T-helper 2 cell treated with Interferon-gamma antibody and Interleukin-4, amounts not matched to agents 5 μg/mL and 100 μg/mL, for 36 hours (primary cell): ENCODE measurements at places on chromosomes 7 and 10.

- H3K4me3 ChIP-seq, result no peak overlapping the region
- peaks cover 11% of the 10 kb centered on the region for H3K36me3 ChIP-seq
- H3K27ac ChIP-seq, result no peak overlapping the region
- no peak for DNase-seq
- peaks cover 32% of the 10 kb centered on the region for H3K4me1 ChIP-seq
Measured at GRCh38 chr10:88389456-88389855, 193.7 kb downstream of the RNLS start.

DNA sequence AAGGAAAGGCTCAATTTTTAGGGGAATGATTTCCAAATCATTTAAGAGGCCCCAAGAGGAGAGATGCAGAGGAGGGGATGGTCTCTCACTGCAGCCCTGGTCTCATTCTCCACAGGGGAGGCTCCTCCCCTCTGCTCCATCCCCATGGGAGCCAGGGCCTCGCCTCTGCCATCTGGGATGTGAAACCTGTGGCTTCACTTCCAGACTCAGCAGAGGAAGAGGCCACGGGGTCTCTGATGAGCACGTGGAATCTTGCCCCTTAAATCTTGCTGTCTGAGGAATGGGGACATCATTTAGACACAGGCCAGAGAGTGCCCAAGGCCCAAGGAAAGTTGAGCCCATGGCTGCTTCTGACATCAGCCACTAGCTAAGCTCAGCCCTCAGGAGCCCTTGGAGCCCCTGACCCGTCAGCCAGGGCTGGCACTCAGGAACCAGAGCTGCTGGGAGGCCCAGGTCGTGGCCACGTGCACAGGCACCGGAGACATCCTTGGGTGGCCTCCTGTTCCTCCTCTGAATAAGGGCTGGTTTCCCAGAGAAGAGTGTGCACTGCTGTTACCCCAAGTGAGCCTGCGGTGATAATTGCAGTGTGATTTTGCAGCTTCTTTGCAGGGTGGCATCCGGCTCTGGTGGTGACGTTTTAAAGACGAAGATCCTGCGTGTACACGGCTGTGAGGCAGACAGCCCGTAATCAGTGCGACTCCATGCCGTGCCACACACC lies 50.5 kb downstream of the VIPR2 start:
- H3K36me3 ChIP-seq, result peaks cover 1% of the 10 kb centered on the region
- no peaks in the 10 kb centered on the region for H3K4me1 ChIP-seq
- no peak overlapping the region for H3K27ac ChIP-seq

DNA sequence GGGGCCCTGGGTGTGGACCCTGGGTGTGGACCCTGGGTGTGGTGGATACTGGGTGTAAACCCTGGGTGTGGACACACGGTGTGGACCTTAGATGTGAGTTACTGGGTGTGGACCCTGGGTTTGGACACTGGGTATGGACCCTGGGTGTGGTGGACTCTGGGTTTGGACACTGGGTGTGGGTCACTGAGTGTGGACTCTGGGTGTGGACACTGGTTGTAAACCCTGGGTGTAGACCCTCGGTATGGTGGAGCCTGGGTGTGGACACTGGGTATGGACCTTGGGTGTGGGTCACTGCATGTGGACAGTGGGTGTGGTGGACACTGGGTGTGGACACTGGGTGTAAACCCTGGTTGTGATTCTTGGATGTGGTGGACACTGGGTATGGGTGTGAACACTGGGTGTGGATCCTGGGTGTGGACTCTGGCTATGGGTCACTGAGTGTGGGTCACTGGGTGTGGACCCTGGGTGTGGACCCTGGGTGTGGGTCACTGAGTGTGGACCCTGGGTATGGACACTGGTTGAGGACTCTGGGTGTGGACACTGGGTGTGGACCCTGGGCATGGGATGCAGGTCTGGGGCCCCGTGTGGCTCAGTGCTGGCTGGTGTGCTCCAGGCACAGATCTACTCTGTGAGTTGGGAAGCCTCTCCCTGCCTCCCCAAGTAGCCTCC lies 356.2 kb downstream of the GLRX3 start:
- H3K36me3 ChIP-seq, result no peaks in the 10 kb centered on the region
- H3K4me1 ChIP-seq, result no peaks in the 10 kb centered on the region
- H3K27me3 ChIP-seq, result no peaks in the 10 kb centered on the region
- no peak overlapping the region for H3K4me3 ChIP-seq
- no peak overlapping the region for H3K27ac ChIP-seq

- no peaks in the 10 kb centered on the region for H3K4me1 ChIP-seq
- no peak overlapping the region for H3K4me3 ChIP-seq
- H3K27me3 ChIP-seq, result no peaks in the 10 kb centered on the region
- H3K36me3 ChIP-seq, result no peaks in the 10 kb centered on the region
- no peak overlapping the region for H3K27ac ChIP-seq
Measured at GRCh38 chr10:59373071-59373470, 10.7 kb upstream of the FAM13C start.

DNA sequence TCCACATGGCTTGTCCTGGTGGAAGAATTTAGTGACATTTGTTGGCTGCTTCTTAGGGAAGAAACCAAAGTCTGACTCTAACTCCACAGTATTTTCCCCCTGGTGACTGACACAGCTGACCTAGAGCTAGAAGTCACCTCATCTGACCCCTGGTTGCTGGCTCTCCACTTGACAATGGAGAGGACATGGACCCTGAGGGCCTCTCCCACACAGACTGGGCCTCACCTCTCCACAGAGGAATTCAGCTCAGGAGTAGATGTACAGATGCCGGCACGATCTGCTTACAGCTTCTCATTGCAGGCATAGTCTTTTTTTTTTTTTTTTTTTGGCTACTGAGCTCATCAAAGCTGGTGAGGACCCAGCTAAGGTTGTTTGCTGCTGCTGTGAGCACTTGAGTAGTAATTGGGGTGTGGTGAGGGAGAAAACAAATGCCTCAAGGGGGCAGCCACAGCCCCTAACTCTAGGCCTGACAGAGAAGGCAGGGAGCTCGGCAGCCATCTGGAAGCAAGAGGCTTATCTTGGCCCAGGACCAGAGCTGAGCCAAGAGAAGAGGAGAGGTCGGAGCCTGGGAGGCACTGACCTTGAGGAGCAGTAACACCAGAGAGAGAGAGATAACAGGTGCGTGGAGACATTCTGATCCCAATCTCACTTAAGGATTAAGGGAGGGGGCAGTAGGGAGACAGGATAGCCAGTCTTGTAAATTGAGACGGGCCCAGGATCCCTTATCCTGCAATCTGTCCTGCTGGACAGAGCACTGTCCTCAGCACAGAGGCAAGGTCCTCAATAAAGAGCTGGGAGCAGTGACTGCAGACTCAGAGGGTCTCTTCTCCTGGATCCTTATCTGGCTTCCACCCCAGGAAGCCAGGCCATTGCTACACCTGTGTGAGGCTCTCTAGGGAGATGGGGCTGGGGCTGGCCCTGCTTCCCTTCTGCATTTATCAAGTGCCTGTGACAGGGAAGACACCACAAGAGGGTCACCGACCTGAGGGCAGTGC lies 9.4 kb downstream of the PRSS58 start:
- H3K4me1 ChIP-seq, result no peaks in the 10 kb centered on the region
- no peak overlapping the region for H3K4me3 ChIP-seq
- DNase-seq, result no peak
- no peaks in the 10 kb centered on the region for H3K36me3 ChIP-seq

DNA sequence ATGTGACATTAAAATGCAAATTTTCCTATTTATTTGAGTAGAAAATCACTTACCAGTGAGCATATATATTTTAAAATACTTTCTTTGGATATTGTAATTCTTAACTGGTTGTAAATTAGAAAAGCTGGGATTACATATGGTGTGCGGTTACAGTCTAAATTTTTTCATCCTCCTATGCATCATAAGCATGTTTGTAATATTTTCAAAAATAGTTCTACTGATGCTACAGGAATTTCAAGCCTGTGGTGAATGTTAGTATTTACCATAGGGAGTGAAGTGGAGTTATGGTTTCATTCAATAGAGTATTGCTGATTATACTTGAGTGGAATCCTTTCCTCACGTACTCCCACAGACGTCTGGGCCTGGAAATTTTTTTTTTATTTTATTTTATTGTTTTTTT lies 34.6 kb upstream of the ST7 start:
- H3K36me3 ChIP-seq, result peaks cover 31% of the 10 kb centered on the region
- H3K27ac ChIP-seq, result no peak overlapping the region
- no peak overlapping the region for H3K4me3 ChIP-seq
- no peaks in the 10 kb centered on the region for H3K27me3 ChIP-seq
- no peak for DNase-seq
- no peaks in the 10 kb centered on the region for H3K4me1 ChIP-seq

DNA sequence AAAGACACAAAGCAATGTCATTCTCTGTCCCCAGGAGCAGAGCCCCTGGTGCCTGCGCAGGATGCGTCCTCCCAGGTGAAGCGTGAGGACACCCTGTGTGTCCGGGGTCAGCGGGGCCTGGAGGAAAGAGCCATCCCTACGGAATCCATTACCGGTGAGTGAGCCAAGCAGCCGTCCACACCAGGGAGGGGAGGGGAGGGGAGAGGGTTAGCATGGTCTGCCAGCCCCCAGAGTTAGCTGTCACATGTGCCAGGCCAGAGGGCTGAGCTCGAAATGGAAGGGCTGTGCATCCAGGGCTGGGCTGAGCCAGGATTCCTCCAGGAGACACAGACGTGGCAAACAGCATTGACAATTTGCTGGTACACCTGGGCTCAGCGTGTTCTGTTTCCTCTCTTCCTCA lies 15.2 kb downstream of the ZNF282 start:
- peaks cover 14% of the 10 kb centered on the region for H3K4me1 ChIP-seq
- no peak for DNase-seq
- H3K36me3 ChIP-seq, result peaks cover 70% of the 10 kb centered on the region
- no peaks in the 10 kb centered on the region for H3K27me3 ChIP-seq

- no peaks in the 10 kb centered on the region for H3K4me1 ChIP-seq
- no peaks in the 10 kb centered on the region for H3K27me3 ChIP-seq
- no peak overlapping the region for H3K27ac ChIP-seq
Measured at GRCh38 chr10:65993451-65993850, 932.4 kb upstream of the LRRTM3 start.

DNA sequence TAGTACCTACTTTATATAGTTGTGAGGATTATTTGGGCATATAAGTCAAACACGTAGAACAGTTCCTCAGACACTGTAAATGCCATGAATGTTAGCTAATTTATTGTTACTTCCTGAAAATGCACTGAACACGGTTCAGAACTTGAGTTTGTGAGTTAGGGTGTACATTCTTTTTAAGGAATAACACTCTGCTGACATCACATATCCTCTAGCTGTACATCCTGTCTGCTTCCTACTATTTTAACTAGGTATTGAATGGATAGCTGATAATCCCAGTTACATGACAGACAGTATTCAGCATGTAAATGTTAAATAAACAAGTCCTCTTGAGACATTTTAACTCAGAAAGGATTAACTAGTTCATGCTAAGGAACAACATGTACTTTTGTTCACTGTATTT lies 16.0 kb downstream of the SAMD8 start:
- H3K4me1 ChIP-seq, result peaks cover 7% of the 10 kb centered on the region
- H3K4me3 ChIP-seq, result no peak overlapping the region
- no peaks in the 10 kb centered on the region for H3K27me3 ChIP-seq
- H3K27ac ChIP-seq, result no peak overlapping the region
- H3K36me3 ChIP-seq, result peaks cover 14% of the 10 kb centered on the region
- DNase-seq, result no peak

- H3K27me3 ChIP-seq, result no peaks in the 10 kb centered on the region
- H3K4me3 ChIP-seq, result no peak overlapping the region
- peaks cover 14% of the 10 kb centered on the region for H3K4me1 ChIP-seq
- H3K27ac ChIP-seq, result no peak overlapping the region
- peaks cover 74% of the 10 kb centered on the region for H3K36me3 ChIP-seq
Measured at GRCh38 chr10:16732376-16732775, 84.8 kb downstream of the RSU1 start.

DNA sequence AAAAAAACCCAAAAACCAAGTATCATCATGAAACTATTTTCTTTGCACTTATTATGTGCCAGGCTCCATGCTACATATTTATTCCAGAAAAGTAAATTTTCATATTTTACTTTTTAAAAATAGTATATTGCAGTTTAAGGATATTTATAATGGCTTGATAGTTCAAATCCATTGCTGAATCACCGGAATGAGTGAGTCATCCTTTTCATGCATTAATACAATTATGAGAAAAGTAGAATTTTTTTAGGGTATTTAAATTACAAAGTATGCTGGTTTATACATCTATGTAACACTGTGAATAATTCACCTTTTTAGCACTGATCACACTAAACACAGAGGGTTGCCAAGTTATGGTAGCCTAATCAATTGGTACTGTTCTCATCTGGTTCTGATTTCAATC lies 54.3 kb downstream of the SLC16A9 start:
- H3K36me3 ChIP-seq, result peaks cover 5% of the 10 kb centered on the region
- peaks cover 10% of the 10 kb centered on the region for H3K4me1 ChIP-seq
- H3K4me3 ChIP-seq, result no peak overlapping the region

DNA sequence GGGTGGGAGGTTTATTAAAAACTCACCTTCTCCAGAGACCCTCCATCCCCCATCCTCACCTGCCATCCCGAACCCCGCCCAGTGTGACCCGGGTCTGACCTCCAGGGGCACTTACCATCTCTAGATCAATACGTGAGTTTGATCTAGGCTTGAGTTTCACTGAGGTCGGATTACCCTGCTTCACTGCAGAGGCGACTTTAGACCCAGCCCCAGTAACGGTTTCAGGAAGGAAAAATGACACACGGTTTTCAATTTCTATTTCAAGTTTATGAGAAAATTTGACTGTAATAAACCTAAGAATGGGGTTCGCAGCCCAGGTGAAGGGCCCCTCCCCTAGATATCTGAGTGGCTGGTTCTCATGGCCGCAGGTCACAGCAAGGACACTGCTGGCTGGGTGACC lies 33.1 kb downstream of the RCC1L start:
- H3K4me3 ChIP-seq, result no peak overlapping the region
- no peaks in the 10 kb centered on the region for H3K4me1 ChIP-seq
- H3K27ac ChIP-seq, result peak overlapping the region; percentile 52
- no peak for DNase-seq

GRCh38 chr10:131249238-131249954 lies 62.1 kb downstream of the TCERG1L start:
- H3K36me3 ChIP-seq, result no peaks in the 10 kb centered on the region
- no peak overlapping the region for H3K27ac ChIP-seq
- H3K4me1 ChIP-seq, result no peaks in the 10 kb centered on the region
- no peaks in the 10 kb centered on the region for H3K27me3 ChIP-seq
- DNase-seq, result no peak

DNA sequence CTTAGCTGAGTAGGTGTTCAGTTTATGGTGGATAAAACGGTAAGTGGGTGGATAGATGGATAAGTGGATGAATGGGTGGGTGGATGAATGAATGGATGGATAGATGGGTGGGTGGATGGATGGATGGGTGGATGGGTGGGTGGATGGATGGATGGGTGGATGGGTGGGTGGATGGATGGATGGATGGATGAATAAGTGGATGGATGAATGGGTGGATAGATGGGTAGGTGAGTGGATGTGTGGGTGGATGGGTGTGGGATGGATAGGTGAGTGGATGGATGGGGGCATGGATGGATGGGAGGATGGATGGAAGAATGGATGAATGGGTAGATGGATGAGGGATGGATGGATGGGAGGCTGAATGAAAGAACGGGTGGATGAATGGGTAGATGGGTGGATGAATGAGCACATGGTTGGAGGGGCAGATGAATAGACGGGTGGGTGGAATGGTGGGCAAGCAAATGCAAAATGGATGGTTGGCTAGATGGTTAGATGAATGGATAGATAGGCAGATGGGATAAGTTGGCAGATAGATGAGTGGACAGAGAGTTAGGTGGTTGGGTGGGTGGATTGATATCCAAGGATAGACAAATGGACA lies 25.7 kb downstream of the ELN start:
- H3K36me3 ChIP-seq, result no peaks in the 10 kb centered on the region
- no peak overlapping the region for H3K4me3 ChIP-seq
- H3K27ac ChIP-seq, result no peak overlapping the region
- no peak for DNase-seq
- no peaks in the 10 kb centered on the region for H3K4me1 ChIP-seq
- peaks cover 8% of the 10 kb centered on the region for H3K27me3 ChIP-seq
